ENCODE measurements at places on chromosomes 12 and 14.

DNA sequence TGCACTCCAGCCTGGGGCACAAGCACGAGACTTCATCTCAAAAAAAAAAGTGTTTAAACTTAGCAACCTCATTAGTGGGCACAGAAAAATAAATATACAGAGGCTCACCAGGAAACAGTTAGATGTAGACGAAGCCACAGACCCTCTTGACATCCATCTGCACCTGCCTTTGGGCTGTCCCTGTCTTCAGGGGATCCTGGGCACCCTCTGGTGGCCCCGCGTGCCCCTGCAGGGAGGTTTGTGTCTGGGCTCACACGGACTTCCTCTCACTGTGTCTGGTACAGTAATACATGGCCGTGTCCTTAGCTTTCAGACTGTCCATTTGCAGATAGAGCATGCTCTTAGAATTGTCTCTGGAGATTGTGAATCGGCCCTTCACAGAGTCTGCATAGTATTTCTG is 916.5 kb downstream of the TMEM121 start:
- DNase-seq: peak; percentile 18

GRCh38 chr14:95490727-95491451 is 25.6 kb downstream of the SYNE3 start:
- no peak for DNase-seq

GRCh38 chr12:100020370-100020769 is 35.6 kb upstream of the ANKS1B start:
- no peak for DNase-seq

- no peak for DNase-seq
Observed at GRCh38 chr12:76757694-76758093, 6.2 kb upstream of the ZDHHC17 start.

- no peak for DNase-seq
Observed at GRCh38 chr12:65960820-65961189, 136.5 kb downstream of the HMGA2 start.

GRCh38 chr12:11980115-11980514 is 90.6 kb upstream of the BCL2L14 start:
- DNase-seq: no peak

DNA sequence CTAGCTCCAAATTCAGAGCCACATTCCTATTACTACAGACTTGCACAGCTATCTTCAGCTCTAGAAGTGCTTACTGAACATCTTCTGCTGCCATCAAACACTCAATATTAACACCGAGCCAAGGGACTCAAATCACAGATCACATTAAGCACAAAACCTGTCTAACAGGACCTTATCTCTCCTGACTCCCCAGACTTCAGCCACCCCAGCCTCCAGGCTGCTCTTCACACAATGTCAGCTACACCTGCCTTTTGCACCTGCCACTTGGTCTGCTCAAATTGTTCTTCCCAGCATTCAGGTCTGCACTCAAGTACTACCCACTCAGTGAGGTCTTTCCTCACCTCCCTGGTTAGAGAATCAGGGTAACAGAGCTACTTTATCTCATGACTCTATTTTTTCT is 57.1 kb downstream of the GALC start:
- DNase-seq: no peak

DNA sequence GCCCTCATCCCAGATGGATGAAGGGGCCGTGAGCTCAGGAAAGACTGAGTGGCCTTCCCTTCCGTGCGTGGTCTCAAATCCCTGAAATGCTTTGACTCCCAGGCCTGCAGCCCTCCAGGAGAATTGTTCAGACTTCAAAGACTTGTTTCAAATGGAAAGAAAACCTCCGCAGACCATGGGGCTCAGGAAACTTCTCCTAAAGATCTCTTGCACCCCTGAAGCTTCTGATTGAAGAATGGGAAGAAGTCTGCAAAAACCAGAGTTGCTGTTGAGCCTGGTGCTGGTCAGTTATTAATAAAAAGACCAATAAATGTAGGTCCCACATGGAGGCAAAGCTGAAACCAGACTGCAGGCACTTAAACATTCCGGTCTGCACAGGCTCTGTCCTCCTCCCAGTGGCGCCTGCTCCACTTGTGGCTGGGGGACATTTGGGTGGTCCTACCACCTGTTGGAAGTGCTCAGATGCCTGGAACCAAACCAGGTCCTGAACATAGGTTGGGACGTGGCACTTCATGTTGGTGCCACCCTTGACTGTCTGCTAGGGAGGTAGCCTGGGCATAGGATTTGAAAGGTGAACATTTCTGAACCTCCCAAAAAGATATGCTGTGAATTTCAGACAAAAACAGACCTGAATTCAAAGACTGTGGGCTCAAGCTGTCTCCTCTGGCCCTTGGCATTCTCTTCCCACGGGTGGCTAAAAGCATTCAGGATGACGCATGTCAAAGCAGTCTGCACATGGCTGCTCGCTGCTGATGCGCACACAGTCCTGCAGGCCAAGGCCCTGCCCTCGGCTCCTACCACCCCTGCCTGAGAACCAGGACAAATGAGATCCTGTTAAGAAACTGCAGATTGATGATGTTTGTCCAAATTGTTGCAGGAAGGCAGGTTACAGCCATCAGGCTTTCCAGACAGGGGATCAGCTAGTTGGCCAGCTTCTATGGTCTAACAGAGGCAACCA is 36.2 kb upstream of the MEG3 start:
- DNase-seq: no peak

DNA sequence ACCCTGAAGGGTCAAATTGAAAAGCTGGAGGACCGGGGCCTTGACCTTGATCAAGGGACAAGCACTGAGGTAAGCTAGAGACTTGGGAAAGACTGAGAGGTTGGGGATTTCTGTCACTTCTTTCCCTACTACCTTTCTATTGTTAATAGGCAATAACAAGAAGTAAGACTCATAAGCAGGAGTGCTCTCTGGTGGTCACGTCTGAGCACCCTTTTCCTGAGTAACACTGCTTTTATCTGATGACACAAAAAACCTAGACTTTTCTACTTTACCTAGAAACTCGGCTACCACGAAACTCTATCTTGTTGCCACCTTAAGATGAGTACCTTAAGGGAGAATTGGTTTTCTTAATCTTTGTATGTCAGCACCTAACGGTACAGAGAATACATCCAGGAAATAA is 35.5 kb upstream of the PPFIBP1 start:
- no peak for DNase-seq

GRCh38 chr12:81596558-81596957 is 162.6 kb downstream of the PPFIA2 start:
- DNase-seq: no peak

- peak; percentile 36 for DNase-seq
Observed at GRCh38 chr14:22231018-22231417, 358.0 kb downstream of the DAD1 start.

- no peak for DNase-seq
Observed at GRCh38 chr12:89924191-89924590, 215.6 kb upstream of the ATP2B1 start.

GRCh38 chr14:68577802-68578541 is 214.9 kb downstream of the ZFP36L1 start:
- no peak for DNase-seq

- no peak for DNase-seq
Observed at GRCh38 chr12:123243671-123244262, 10.5 kb downstream of the MTRFR start.

DNA sequence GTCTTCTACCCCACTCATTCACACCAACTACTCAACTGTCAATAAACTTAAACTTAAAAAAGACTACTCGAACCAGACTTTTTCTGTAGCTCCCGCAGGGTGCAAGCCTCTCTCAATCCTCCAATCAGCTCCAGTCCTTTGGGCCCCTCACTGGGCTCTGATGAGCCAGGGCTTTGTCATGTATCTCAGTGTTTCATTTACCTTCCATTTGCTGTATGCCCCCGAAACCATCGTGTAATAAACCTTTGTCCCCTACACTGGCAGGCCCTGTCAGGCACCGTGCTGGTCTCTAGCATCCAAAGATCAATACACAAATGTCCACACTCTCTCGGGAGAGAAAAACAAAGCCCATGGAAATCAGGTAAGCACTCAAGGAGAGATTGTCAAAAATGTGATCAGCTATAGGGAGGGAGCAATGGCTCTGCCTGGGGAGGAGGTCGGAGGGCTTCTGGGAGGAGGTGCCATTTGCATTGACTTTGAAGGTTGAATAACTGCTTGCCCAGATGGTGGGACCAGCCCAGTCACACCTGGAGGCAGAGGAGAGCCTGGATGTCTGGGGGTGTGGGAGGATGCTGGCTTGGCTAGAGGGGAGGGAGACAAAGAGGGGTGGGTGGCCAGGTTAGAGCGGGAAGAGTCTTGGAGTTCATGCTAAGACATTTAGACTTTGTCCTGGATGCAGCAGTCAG is 42.1 kb upstream of the DICER1 start:
- DNase-seq: no peak

- no peak for DNase-seq
Observed at GRCh38 chr12:80195074-80195726, 95.9 kb downstream of the OTOGL start.

DNA sequence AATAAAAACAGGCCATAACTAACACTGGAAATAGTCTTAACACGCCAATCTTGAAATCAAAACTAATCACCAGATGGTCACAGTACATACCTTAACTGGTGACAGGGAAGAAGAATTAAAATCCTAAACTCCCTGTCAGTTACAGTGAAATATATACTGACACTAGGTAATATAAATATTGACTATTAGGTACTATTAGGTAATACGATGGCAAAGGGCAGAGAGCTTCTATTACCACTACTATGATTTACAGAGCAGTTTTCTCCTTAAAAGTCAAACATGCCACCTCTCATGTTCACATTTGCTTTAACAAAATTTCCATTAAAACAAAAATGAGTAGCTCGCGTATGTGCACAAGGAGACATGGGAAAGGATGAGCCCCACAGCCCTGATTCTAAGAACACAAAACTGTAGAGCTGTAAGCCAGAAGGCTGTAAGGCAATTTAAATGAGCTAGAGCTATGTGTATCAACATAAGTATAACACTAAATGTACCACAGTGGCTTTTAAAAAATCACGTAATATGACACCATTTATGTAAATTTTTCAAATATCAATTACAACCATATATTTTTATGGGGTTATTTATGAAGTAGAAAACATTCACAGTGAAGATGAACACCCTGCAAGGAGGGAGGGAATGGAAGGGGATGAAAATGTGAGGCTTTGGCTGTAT is 19.1 kb downstream of the SETD3 start:
- no peak for DNase-seq

GRCh38 chr12:118472940-118473339 is 96.6 kb downstream of the SUDS3 start:
- no peak for DNase-seq

DNA sequence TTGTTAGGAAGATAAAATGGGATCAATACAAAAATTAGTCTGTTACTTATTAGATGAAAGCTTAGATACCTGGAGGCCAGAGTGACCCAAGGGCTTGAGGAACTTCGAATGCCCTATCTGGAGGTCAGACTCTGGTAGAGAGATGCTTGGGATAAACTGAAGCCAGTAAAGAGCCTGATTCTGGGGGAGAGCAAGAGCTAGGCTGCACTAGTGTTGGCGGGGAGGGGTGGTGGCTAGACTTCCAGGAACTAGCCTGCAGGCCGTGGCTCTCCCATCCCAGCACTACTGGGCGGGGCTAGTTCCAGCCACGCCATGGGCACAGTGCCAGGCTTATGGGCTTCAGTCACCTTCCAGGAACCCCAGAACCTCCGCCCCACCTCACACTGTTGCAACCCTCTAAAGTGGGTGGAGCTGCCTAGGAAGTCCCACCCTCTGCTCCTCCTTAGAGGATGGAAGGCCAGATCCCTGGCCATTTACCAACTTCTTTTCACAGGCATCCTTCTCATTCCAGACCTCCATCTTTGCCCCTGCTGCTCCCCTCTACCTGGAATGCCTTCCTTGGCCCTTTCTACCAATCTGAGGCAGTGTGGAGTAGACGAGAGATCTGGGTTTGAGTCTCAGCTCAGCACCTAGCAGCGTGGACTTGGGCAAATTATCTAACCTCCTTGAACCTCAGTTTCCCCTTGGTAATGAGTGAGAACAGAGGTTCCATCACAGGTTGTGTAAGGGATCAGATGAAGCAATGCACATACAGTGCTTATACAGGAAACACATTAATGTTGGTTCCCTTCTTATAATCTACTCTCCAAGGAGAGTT is 6.3 kb upstream of the NFE2 start:
- peak; percentile 41 for DNase-seq

GRCh38 chr14:76163668-76164363 is 12.1 kb downstream of the GPATCH2L start:
- no peak for DNase-seq

GRCh38 chr14:99387880-99388279 is 92.8 kb downstream of the SETD3 start:
- no peak for DNase-seq

GRCh38 chr14:38384741-38385140 is 128.8 kb upstream of the CLEC14A start:
- no peak for DNase-seq

DNA sequence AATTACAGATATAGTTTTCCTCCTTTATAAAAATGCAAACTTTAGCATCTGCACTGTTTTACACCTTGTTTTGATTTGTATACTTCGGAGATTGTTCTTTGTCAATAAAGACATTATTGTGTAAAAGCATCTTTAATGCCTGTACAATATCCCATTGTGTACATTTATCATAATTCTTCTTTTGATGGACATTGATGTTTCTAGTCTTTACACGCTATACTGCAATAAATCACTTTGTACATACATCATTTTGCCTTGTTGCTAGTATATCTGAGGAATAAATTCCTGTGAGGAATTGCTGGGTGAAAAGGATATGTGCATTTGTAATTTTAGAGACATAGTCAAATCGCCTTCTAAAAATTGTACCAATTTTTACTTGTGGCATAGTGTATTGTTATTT is 30.4 kb downstream of the WDR20 start:
- no peak for DNase-seq

- no peak for DNase-seq
Observed at GRCh38 chr12:105822131-105823105, 316.3 kb downstream of the NUAK1 start.

- no peak for DNase-seq
Observed at GRCh38 chr12:79344855-79345847, 345.6 kb downstream of the PAWR start.

DNA sequence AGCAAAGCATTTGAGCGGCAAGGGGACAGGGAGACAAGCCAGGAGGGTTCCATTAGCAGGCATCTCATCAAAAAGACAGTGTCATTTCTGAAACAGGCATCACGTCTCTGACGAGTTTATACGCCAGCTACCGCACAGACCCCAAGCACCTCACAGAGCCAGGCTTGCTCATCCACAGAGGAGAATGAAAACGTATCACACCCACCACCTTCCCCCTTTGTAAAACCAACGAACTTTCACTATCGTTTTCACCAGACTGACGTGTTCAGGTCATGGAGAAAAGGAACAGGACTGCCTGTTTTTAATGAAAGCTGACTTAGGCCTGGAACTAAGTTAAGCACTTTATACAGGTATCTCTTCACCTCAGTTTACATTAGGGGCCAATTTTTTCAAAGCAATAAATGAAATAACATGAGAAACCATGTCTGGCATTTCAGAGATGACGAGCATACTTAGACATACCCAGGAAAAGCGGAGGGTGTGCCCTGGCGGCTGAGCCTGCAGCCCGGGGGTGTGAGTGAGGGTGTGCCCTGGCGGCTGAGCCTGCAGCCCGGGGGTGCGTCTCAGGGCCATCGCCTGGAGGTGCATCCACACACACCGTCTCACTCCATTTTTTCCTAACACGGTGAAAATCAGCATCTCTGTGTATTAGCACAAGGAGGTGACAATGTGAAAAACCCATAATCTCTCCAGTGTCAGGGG is 41.9 kb downstream of the STX2 start:
- peak; percentile 64 for DNase-seq

Data from CD4-positive, alpha-beta T cell treated with Interleukin-4 for 4 hours (primary cell).